ENCODE measurements at places on chromosomes 5 and 9.

- no peak for DNase-seq
These were observed 273.3 kb downstream of the MSX2 start for GRCh38 chr5:174997688-174998087.

DNA sequence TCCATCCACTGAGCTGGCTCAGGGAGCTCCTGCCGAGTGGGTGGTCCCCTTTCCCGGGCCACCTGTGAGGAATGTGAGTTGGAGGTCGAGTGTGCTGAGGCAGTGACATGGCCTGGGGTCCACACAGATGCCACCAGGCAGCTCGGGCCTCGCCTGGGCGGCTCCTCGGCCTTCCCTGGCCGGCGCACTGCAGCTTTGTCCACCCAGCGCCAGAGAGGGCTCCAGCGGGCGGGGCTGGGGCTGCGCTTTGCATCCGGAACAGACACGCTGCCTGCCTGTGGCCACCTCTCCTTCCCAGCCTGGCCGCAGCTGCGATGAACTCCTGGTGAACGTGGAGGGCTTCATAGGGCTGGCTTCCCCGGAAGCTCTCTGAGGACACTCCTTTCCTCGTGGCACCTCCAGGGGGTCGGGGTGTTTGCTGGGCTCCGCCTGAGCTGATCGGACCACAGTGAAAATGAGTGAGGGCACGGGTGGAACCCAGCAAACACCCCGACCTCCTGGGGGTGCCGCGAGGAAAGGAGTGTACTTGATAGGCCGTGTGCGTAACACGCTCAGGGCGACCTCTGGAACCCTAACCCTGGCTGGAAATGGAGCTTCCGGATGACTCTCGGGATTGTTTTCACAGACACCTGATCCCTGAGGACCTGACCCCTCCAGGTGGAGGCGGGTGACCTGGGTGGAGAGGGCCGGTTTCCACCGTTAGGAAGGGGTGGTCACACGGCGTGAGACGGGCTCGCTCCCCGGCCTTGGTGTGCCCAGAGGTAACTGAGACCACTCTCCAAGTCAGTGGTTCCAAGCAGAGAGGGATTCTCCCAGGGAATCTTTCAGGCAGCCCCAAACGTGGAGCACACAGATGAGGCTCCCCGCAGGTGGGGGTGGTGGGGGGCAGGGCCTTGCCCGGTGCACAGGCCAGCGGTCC is 31.8 kb upstream of the RXRA start:
- DNase-seq, result peak; percentile 38

- no peak for DNase-seq
These were observed 69.2 kb upstream of the PPP1R26 start for GRCh38 chr9:135410421-135410820.

GRCh38 chr5:172403817-172404216 is 50.5 kb downstream of the SH3PXD2B start:
- no peak for DNase-seq
